ENCODE measurements at places on chromosomes 7 and 10.
A peak's percentile ranks its signal among the peaks of the same experiment; 100 is the strongest.

GRCh38 chr10:125095776-125096175 is 64.6 kb downstream of the CTBP2 start:
- no peaks in the 10 kb centered on the region for H3K36me3 ChIP-seq
- H3K4me1 ChIP-seq = no peaks in the 10 kb centered on the region
- no peak for DNase-seq
- H3K27me3 ChIP-seq = no peaks in the 10 kb centered on the region
- H3K27ac ChIP-seq = peak overlapping the region; percentile 10

DNA sequence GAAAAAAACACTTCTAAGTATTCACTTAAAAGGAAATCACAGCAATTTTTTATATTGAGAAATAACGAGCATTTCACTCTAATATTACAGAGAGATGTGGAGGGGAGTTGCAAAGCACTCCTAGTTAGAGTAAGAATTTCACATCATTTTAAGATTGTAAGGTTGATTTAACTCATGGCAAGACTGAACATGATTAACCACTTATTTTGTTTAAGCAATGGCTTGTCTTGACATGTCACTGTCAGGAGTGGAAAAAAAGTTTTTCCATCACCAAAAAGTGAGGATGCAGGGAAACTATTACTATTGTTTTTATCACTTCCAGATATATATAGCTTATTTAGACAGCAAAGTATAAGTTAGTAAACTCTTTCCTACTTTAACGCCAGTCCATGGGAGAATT is 27.1 kb downstream of the CD36 start:
- no peak for DNase-seq
- no peak overlapping the region for H3K27ac ChIP-seq
- no peak overlapping the region for H3K4me3 ChIP-seq
- H3K27me3 ChIP-seq = no peaks in the 10 kb centered on the region
- no peaks in the 10 kb centered on the region for H3K4me1 ChIP-seq

- H3K27me3 ChIP-seq = no peaks in the 10 kb centered on the region
- H3K4me1 ChIP-seq = no peaks in the 10 kb centered on the region
- H3K4me3 ChIP-seq = no peak overlapping the region
- H3K27ac ChIP-seq = no peak overlapping the region
- no peaks in the 10 kb centered on the region for H3K36me3 ChIP-seq
- no peak for DNase-seq
These were observed 18.9 kb downstream of the CEP55 start for GRCh38 chr10:93515071-93516005.

- H3K27ac ChIP-seq = no peak overlapping the region
- H3K4me3 ChIP-seq = no peak overlapping the region
- H3K36me3 ChIP-seq = no peaks in the 10 kb centered on the region
These were observed 120.7 kb downstream of the CHN2 start for GRCh38 chr7:29315122-29315891.

- H3K4me3 ChIP-seq = no peak overlapping the region
- DNase-seq = peak; percentile 89
- no peaks in the 10 kb centered on the region for H3K27me3 ChIP-seq
These were observed 4.1 kb upstream of the GTPBP4 start for GRCh38 chr10:983971-984655.

GRCh38 chr10:110376021-110376766 is 71.5 kb upstream of the SMNDC1 start:
- H3K27ac ChIP-seq = no peak overlapping the region
- H3K4me3 ChIP-seq = no peak overlapping the region
- no peaks in the 10 kb centered on the region for H3K27me3 ChIP-seq
- no peaks in the 10 kb centered on the region for H3K36me3 ChIP-seq

DNA sequence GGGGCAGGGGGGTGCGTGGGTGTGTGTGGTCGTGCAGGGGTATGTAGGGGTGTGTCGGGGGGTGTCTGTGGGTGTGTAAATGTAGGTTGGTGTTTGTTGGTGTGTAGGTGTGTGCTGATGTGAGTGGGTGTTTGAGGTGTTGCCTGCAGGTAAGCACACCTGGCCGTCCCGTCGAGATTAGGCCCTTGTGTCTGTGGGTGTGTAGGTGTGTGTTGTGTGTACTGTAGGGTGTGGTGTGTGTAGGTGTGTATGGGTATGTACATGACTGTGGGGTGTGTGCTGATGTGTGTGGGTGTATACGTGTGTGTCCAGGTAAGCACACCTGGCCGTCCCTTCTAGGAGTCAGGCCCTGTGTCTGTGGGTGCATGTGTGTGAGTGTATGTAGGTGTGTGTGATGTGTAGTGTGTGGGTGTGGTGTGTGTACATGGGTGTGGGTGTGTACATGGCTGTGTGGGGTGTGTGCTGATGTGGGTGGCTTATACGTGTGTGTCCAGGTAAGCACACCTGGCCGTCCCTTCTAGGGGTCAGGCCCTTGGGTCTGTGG is 15.8 kb downstream of the FAM20C start:
- DNase-seq = no peak
- H3K27me3 ChIP-seq = no peaks in the 10 kb centered on the region
- H3K4me1 ChIP-seq = no peaks in the 10 kb centered on the region
- no peak overlapping the region for H3K27ac ChIP-seq

- no peak overlapping the region for H3K27ac ChIP-seq
- no peaks in the 10 kb centered on the region for H3K27me3 ChIP-seq
- no peaks in the 10 kb centered on the region for H3K36me3 ChIP-seq
- no peak for DNase-seq
- no peak overlapping the region for H3K4me3 ChIP-seq
These were observed 323.2 kb upstream of the BMPER start for GRCh38 chr7:33582104-33582503.

- H3K27me3 ChIP-seq = no peaks in the 10 kb centered on the region
- no peak overlapping the region for H3K27ac ChIP-seq
- peaks cover 25% of the 10 kb centered on the region for H3K4me1 ChIP-seq
These were observed 35.3 kb downstream of the VSTM4 start for GRCh38 chr10:49080071-49080470.

DNA sequence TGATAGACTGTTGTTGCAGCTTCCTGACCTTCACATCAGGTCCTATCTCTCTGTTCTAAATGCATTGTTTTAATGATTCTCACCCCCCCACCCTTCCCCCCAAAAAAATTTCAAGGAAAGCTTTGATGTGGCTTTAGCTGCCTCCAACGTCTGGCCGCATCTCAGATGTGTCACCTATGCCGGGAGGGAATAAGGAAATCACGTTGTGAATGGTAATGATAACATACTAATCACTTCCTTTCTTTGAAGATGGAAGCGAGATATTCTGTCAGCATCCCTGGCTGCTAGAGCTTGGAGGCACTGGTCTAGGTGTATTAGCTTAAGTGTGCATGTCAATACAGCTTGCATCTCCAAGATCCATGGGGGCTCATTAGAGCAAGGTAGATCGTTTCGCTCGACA is 89.6 kb downstream of the VTI1A start:
- H3K27me3 ChIP-seq = no peaks in the 10 kb centered on the region
- no peak overlapping the region for H3K4me3 ChIP-seq
- H3K4me1 ChIP-seq = peaks cover 6% of the 10 kb centered on the region
- peaks cover 5% of the 10 kb centered on the region for H3K36me3 ChIP-seq

GRCh38 chr10:45308707-45309106 is 6.7 kb downstream of the OR13A1 start:
- DNase-seq = peak; percentile 5
- no peak overlapping the region for H3K27ac ChIP-seq
- no peaks in the 10 kb centered on the region for H3K4me1 ChIP-seq
- no peak overlapping the region for H3K4me3 ChIP-seq
- no peaks in the 10 kb centered on the region for H3K36me3 ChIP-seq

- H3K27ac ChIP-seq = no peak overlapping the region
- no peaks in the 10 kb centered on the region for H3K36me3 ChIP-seq
- peak; percentile 16 for DNase-seq
These were observed 11.1 kb upstream of the ENO4 start for GRCh38 chr10:116838143-116838725.

GRCh38 chr10:123847686-123848432 is 43.7 kb downstream of the CPXM2 start:
- no peaks in the 10 kb centered on the region for H3K4me1 ChIP-seq
- DNase-seq = peak; percentile 87
- H3K27me3 ChIP-seq = no peaks in the 10 kb centered on the region
- no peaks in the 10 kb centered on the region for H3K36me3 ChIP-seq
- no peak overlapping the region for H3K27ac ChIP-seq

- H3K27ac ChIP-seq = no peak overlapping the region
- no peaks in the 10 kb centered on the region for H3K36me3 ChIP-seq
- peak; percentile 6 for DNase-seq
These were observed 217.0 kb upstream of the PODXL start for GRCh38 chr7:131773413-131773812.

- H3K27me3 ChIP-seq = no peaks in the 10 kb centered on the region
- H3K27ac ChIP-seq = no peak overlapping the region
- H3K4me1 ChIP-seq = no peaks in the 10 kb centered on the region
These were observed 125.6 kb downstream of the VIPR2 start for GRCh38 chr7:159019111-159019510.

DNA sequence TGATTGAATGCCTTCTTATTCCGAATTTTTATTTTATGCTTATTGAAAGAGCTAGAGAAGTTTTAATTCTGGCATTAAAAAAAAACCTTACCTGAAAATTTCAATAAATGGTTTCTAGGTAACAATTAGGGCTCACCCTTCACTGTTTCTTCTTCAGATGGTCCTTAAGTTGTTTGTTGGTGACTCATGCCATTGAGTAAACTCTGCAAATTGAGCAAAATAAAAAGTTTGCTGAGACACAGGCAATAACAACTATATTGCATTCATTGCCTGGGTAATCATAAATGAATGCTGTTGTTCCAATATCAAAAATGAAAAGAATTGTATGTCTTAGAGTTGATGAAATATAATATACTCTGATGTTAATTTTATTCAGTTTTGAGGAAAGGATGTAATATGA is 300.3 kb downstream of the CDK14 start:
- no peaks in the 10 kb centered on the region for H3K36me3 ChIP-seq
- H3K27ac ChIP-seq = no peak overlapping the region
- no peak overlapping the region for H3K4me3 ChIP-seq
- DNase-seq = no peak
- H3K27me3 ChIP-seq = no peaks in the 10 kb centered on the region

GRCh38 chr10:17684537-17684936 is 40.6 kb downstream of the STAM start:
- H3K4me3 ChIP-seq = no peak overlapping the region
- H3K27ac ChIP-seq = no peak overlapping the region
- no peak for DNase-seq
- H3K36me3 ChIP-seq = peaks cover 14% of the 10 kb centered on the region
- no peaks in the 10 kb centered on the region for H3K4me1 ChIP-seq
- no peaks in the 10 kb centered on the region for H3K27me3 ChIP-seq

DNA sequence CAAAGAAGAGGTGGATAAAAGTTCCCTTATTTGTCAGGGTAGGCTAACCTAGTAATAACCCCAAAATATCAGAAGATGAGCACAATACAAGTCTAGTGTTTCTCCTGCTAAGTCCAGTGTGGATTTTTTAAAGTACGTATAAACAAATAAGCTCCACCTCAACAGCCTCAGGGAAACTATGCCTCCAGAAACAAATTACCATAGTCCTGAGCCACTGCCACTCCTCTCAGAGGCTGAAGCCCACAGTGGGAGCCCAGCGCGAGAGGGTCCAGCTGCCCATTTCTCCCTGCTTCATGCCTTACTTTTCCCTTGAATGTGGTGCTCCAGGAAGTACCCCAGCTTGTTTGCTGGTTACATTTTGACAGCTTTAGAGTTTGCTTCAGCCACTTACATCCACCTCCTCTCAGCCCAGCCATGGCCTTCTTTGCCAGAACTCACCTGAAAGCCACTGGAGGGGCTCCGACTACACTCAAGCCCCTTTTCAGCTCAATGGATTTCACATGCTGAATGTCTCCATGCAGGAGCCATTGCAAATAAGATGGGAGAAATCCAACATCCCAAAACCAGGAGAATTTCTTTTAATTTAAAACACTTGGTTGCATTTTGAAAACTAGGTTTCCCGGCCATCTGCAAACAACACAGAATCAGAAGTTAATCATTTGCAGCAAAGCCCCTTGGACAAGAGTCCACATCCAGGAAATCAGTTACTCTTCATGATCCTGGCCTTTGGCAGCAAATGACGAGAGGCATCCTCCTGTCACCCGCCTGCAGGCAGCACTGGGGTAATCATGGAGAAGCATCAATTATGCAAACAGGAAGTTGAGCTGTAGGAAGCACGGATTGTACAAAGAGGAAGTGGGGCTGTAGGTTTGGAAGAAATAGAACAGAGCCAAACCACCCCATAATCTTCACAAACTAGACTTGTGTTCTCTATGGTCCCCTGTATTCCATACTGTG is 138.1 kb downstream of the HERPUD2 start:
- H3K4me1 ChIP-seq = no peaks in the 10 kb centered on the region
- H3K27me3 ChIP-seq = no peaks in the 10 kb centered on the region
- peak; percentile 50 for DNase-seq
- no peaks in the 10 kb centered on the region for H3K36me3 ChIP-seq
- no peak overlapping the region for H3K4me3 ChIP-seq
